ENCODE measurements at places on chromosomes 5 and 9.

DNA sequence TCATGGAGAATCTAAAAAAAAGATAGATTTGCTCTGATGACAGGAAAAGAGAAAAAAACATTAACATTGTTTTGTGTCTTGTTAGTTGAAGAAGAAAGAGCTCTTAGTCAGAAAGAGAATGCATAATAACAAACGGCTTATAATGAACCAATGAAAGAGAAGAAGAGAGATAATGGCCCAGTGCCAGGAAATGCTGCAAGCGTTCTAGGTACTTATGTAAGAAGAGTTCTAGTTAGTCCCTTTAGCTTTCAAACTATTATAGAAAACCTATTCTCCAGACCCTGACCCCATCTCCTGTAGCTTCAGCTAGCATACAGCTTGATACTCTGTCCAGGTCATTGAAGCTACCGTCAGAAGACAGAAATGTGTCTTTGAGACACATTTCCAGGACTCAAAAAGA lies 70.2 kb downstream of the FBXL17 start:
- DNase-seq = no peak

DNA sequence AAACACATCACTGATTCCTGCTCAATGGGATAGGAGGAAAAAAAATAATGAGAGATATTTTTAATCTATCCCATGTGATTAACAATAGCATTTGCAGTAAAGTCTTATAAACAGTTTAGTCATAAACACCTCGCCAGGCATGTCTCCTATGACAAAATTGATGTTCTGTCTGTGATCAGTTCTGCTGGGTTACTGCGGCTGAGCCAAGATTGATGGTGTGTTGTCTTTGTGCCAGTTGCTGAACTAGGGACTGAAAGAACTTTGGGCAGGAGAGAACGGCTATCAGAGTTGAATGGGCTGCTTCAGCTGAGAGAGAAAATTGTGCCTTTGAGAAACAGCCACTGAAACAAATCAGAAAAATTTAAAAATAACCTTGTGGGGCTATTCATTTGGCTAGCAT lies 37.3 kb upstream of the MAMDC2 start:
- DNase-seq = no peak

DNA sequence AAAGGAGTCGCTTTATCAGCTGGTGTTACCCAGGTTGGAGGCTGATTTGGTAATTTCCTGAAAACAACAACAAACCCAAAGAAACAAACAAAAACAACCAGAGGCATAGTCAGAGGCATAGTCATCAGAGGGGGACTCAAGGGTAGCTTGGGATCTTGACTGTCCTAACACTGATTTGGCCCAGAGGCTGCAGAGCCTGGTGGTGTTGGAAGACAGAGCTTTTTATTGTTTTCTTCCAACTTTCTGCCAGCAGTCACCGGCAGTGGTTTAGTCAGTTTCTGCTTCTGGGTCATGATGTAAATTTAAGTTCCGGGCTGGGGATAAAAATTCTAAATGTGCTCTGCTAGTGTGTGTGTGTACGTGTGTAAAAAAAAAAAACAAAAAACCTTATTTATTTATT lies 23.5 kb upstream of the NKX2-5 start:
- DNase-seq = no peak

DNA sequence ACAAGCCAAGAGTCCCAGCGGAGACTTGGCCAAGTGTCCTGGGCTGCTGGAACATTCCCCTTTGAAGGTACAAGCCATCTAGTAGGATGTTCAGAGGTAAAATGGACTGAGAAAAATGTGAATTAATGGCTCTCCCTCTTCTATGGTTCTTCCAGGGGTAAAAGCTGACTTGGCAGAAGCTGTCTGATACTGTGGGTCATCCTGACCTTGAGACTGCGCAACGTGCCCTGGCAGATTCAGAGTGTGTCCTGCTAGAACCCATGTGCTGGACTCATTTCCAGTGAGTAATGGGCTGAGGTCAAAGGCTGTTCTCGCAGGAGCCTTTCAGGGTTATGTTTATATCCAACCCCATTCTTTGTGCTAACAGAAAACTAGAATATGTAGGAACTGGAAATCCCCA lies 423.0 kb upstream of the CD180 start:
- DNase-seq = no peak
